ENCODE measurements at places on chromosomes 1 and 21. TPM values are rescaled to one million over a fixed set of nuclear protein-coding genes. Genes with fewer than 3 reads are reported as not detected.

GRCh38 chr1:34753163-34753562 lies 1.7 kb upstream of the GJB5 start:
- DNase-seq: no peak

SELL gene
- 1.1 TPM for total RNA-seq

DNA sequence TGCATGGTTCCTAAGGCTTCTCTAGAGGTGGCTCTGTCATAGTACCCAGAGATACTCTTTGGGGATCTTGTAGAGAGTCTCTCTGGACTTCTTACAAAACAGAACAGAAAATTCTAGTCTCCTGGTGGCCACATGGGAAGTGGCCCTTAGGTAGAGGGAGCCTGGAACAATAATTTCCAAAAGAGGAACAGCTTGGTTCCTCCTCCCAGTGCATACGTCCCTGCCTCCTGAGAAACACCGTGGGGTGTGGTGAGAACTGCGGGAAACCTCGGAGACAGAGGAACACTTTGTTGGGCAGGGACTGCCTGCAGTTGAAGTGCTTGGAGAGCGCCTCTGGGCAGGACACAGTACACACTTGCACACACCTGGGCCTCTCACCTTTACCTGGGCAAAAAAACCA lies 38.8 kb upstream of the EPHA8 start:
- DNase-seq: no peak

DNA sequence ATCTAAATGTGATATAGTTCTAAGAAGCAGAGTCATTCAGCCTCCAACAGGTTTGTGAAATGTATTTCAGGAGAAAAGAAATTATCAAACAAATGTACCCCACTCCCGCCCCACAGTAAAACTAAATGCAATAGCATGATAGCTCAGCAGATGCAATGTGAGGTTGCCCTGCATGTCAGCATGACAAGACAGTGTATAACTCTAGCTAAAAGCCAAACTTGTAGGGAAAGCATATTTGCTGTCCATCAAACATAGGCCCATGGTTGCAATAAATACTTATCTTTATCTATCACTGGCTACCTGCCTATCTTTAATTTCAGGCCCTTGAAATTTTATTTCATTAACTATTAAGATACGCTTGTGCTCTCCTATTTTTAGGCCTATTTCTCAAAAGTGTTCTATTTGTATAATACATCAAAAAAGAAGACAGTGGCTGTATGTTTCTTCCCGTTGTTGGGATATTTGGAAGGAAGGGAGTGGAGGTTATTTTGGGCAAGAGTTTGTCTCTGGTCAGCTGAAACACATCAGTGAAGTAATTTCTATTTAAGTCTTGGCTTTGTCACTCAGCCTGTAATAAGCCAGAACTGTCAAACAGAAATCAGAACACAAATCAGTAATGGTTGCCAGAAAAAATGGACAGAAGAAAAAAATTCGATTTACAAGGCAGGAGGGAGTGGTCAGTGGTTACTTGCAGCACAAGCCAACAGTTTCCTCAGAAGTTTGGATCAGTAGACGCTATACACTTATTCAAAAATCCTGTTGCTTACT lies 307.4 kb upstream of the ADGRL2 start:
- no peak for DNase-seq

CHRM3 gene
- 0.35 TPM for total RNA-seq

DNA sequence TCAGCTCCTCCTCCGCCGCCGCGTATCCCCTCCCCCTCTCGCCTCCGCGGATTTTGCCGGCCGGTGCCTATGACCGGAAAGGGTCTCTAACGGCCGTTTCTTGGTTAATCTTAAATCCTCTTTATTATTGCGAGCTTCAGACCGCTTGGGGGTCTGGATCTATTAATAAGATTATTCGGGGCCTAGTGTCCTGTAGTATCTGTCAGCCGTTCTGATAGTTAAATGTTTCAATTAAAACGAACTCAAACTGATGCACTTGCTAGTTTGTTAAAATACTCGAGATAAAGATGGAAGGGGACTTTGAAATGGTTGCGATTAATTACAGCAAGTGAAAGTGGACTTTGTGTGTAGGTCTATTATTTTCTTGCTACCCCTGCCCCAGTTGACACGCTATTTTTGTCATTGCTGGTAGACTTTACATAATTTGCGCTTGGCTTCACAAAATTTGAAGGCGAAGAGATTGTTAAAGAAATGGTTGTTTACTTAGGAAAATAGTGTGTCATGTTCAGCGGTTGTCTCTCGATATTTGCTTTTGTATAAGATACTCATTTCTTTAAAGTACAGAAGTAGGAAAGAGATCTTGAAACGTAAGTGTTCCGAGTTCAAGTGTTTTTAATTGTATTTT lies 779 bp downstream of the SON start:
- peak; percentile 81 for DNase-seq

TDRD10 gene
- total RNA-seq: 2.2 TPM

- no peak for DNase-seq
These were observed 24.4 kb downstream of the RCAN1 start for GRCh38 chr21:34590520-34590919.

SEMA4A gene
- 2.2 TPM for total RNA-seq

CRABP2 gene
- not detected for total RNA-seq

TENT5C gene
- total RNA-seq: 18.7 TPM

IPP gene
- 11.6 TPM for total RNA-seq

ZNF593OS gene
- total RNA-seq: not detected

DNA sequence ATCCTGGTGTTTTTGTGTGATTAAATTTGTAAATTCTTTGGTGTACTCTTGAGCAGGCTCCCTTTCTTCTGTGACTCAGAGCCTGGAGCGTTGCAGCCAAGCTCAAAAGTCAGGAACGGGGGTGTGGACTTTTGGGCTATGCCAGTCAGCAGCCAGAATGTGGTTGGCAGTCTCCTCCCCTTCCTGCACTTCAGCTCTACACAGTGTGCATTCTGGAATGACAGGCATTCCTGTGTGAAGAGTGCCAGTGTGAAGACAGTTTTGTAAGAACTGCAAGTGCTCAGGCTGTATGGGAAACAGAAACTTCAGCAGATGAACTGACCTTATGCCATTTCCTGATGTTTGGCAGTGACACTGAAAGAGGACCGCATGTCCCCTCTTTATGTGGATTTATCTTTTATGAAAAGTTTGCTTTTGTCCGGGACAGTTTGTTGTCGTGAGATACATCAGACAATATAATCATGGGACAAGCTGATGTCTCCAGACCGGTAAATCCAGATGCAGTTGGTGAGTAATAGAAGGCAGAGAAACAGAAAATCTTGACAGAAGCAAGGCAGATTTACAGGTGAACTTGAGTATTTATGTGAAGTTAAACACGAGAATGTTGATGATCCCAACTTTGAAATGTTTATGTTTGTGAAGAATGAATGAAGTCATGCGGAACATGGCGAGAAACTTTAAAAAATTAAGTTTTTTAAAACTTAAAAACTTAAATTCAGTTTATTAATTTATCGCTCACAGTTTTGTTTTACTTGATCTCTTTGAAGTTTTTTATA lies 67.7 kb upstream of the RCC1 start:
- DNase-seq: peak; percentile 69

DPT gene
- total RNA-seq: 42.0 TPM

DNA sequence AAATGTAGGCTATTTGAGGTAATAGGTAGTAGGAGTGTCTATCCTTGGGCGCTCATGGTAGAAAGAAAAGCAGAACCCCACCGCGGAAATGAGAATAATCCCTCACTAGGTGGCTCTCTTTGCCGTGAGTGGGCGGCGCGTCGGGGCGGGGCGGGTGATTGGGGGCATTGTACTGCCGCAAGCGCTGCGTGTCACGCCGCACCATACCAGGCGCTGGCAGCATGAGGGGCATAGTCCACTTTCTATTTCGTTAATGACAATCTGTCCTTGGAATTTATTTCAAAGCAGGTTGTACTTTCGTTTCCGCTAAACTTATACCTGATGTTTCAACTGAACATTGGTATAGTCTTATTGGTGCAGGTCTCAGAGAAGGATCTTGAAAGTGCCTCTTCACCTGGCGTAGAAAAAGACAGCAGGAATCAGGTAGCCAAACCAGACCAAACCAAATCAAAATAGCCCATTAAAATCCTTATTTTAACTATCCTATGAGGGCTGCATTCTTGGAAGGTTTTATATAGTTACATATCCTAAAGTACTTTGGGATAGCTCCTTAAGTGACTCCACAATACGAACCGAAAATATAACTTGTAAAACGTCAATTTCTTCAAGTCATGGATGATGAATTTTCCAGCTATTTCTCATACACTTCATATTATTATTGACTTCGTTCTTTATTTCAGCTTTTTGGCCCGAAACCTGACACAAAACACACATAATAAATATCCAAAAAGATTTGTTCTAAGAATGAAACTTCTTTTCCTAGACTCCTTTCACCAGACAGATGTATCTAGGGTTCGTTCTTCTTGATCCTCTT lies 1.9 kb upstream of the SMG7 start:
- peak; percentile 94 for DNase-seq

- no peak for DNase-seq
These were observed 120.2 kb downstream of the ACTL8 start for GRCh38 chr1:17875171-17875881.

KIF2C gene
- total RNA-seq: 0.87 TPM

LCA5L gene
- 0.46 TPM for total RNA-seq

DNA sequence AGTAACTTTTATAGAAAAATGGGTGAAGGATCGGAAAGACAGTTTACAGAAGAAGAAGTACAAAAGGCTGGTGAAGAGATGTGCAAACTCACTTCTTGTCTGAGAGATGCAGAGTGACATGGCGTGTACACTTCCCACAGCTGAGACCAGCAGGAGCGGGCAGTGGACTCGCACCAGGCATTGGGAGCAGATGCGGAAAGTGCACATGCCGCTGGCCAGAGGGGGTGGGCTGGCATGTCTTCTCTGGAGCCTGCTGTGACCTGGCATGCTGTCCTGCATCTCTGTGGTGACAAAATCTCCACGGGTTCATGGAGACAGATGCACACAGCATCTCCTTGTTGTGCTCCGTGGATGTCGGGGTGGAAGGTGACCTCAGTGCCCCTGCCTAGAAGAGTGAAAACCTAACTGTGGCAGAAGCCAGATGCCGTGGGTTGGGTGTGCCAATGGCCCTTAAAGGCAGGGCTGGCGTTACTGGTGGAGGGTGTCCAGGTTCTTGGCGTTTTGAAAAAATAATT lies 128.6 kb upstream of the COL6A1 start:
- no peak for DNase-seq

ST6GALNAC5 gene
- 0.46 TPM for total RNA-seq

Measured in Right ventricle myocardium inferior (tissue), 1 donor.